ENCODE measurements at places on chromosomes 6 and 20.

GRCh38 chr6:127923135-127923534, 22.3 kb upstream of the THEMIS start:
- DNase-seq = no peak

DNA sequence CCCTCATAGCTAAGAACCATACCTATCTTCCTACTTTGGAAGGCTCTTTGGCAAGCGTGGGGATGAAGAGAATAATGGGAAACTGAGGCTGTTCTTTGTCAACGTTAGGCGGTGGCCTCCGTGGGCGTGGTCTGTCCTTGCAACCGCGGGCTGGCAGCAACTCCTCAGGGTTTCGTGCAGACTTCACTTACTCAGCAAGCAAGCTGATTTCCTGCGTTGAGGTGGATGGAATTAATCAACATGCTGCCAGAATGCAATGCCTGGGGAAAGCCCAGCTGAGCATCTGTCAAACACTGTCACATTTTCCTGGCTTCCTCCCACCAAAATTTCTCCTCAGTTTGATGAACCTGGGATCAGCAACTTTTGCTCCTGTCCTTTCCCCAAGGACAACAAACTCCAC, 9.2 kb upstream of the IL17F start:
- peak; percentile 54 for DNase-seq

DNA sequence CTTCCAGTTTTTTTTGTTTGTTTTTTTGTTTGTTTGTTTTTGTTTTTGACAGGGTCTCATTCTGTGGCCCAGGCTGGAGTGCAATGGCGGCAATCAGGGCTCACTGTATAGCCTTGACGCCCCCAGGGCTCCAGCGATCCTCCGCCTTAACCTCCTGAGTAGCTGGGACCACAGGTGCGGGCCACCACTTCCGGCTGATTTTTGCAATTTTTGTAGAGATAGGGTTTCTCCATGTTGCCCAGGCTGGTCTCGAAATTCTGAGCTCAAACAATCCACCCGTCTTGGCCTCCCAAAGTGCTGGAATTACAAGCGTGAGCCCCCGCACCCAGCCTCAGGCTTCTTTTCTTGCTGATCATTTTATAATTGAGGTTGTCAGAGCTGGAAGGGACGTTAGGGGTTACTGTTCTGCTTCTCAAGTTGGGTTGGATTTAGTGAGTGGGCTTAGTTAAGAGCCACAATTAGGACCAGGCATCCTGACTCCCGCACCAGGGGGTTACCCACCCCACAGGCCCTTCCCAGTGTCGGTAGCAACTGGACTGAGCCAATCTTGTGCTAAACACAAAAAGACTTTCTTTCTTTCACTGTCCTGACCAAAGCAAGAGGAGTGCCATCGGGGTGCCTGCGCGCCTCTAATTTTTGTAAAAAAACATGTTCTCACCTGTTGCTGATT, 13.1 kb upstream of the ZSCAN9 start:
- DNase-seq = peak; percentile 60

GRCh38 chr20:58256842-58257241, 28.4 kb upstream of the ANKRD60 start:
- no peak for DNase-seq

- no peak for DNase-seq
Measured at GRCh38 chr20:17756529-17756928, 56.8 kb downstream of the BANF2 start.

DNA sequence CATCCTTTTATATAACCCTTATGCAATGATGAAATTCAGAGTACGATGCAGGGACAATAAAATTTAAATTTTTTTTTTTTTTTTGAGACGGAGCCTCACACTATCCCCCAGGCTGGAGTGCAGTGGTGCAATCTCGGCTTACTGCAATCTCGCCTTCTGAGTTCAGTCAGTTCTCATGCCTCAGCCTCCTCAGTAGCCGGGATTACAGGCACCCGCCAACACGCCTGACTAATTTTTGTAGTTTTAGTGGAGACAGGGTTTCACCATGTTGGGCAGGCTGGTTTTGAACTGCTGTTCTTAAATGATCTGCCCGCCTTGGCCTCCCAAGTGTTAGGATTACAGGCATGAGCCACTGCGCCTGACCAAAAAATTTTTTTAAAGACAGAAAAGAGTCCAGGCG, 15.2 kb downstream of the MTO1 start:
- DNase-seq = no peak

- no peak for DNase-seq
Measured at GRCh38 chr20:10522328-10522727, 87.2 kb downstream of the SLX4IP start.

- DNase-seq = no peak
Measured at GRCh38 chr6:28947831-28948270, 24.1 kb upstream of the TRIM27 start.

GRCh38 chr20:39627765-39628164, 665.6 kb downstream of the DHX35 start:
- no peak for DNase-seq

DNA sequence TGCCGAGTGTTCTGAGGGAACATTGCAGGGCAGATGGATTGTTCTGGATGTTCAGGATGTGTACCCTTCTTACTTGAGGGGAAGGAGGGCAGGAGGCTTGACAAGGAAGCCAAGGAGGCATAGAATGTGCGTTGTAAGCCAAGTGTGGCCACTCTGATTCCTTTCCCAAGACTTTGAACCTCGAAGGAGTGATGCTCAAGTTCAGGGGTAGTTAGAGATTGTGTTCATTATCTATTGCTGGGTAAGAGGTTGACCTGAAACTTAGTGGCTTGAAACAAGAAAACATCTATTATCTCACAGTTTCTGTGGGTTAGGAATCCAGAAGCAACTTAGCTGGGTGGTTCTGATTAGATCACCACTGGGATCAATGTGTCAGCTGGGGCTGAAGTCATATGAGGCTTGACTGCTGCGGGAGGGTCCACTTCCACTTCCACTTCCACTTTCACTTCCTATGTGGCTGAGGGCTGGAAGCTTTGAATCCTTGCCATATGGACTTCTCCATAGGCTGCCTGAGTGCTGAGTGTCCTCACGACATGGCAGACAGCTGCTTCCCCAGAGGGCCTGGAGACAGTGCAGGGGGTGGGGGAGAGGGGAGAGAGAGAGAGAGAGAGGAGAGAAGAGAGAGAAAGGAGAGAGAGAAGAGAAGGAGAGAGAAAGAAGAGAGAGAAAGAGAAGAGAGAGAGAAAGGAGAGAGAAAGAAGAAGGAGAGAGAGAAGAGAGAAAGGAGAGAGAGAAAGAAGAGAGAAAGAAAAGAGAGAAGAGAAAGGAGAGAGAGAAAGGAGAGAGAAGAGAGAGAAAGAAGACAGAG, 6.9 kb upstream of the CD40 start:
- peak; percentile 65 for DNase-seq

DNA sequence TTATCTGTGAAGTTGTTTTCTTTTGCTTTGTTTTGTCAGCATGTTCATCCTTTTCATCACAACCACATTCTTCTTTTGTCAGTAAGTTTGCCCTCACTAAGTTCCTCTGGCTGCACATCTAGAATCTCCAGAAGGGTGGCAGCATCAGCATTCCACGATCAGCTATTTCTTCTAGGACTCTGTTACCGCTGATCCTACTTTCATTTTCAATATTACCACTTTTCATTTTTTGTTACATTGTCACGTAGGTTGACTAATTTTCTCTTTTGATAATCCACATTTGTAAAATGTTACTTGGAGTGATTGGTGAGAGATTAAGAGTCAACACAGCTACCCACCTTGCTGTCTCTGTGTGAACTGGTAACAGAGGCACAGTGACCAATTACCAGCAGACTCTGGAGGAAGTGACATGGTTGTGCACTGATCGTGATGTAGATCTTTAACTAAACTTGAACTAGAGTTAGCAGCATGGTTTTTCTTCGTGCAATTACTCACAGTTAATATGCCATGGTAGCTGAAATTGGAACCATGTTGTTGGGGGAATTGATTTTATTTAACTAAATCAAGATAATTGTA, 307.9 kb upstream of the SLC35B3 start:
- DNase-seq = peak; percentile 2

GRCh38 chr6:1251198-1252155, 60.4 kb upstream of the FOXQ1 start:
- no peak for DNase-seq

DNA sequence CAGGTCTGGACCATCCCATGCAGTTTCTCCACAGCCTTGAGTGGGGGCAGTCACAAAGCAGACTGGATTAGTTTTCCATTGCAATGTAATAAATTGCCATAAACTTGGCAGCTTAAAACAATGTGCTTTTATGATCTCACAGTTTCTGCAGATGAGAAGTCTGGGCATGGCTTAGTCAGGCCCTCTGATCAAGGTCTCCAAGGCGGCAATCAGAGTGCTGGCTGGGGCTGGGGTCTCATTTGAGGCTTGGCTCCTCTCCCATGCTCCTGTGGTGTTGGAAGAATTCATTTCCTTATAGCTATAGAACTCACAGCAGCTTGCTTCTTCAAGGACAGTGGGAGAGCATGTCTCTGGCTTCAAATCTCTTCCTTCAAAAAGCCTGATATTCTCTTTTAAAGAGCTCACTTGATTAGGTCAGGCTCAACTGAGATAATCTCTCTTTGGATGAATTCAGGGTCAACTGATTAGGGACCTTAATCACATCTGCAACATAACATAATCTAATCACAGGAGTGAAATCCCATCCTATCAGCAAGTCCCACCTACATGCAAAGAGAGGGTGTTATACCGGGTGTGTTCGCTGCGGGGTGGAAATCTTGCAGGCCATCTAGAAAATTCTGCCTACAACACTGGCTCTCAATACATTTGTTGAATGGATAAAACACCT, 77.4 kb upstream of the SULF2 start:
- no peak for DNase-seq

DNA sequence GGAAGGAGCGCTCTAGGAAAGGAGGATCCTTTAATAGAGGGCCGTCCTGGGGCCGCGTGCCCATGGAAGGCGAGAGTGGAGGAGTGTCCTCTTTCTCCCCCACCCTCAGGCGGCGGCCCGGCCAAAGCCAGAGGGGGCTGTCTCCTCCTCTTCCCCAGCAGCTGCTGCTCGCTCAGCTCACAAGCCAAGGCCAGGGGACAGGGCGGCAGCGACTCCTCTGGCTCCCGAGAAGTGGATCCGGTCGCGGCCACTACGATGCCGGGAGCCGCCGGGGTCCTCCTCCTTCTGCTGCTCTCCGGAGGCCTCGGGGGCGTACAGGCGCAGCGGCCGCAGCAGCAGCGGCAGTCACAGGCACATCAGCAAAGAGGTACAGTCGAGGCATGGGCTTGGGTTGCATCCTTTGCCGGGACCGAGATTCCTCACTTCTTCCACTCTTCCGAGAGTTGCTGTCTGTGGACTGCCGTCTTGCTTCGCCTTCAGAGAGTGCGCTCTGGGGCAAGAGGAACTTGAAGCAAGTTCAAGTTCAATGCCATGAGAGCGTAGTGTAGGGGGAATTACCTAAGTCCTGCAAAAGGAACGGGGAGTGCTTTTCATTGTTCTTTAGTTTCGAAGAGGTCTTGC, at the start of gene LAMA2:
LAMA2 (plus strand) TSS at position 148 of the 621 bp plus-strand sequence; CDS start at position 256, 108 bp downstream.
- DNase-seq = peak; percentile 12

- no peak for DNase-seq
Measured at GRCh38 chr20:16007164-16007563, 566.1 kb downstream of the KIF16B start.

DNA sequence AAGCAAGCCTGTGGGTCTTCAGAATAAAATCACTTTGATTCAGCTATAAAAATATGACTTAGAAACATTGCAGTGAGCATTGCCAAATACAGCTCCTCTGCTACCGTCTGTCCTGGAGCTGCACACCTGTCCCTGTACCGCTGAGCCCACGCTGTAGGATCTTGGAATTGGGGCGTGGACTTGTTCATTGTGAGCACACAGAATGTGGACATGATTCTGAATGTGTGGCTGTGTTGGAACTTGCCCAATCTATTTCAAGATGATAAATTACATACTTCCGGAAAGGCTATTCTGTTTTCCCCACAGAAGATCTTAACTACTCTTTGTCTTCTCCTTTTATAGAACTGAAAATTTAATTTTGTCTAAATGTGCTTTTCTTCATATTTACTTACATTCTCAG, 107.3 kb downstream of the UST start:
- no peak for DNase-seq

DNA sequence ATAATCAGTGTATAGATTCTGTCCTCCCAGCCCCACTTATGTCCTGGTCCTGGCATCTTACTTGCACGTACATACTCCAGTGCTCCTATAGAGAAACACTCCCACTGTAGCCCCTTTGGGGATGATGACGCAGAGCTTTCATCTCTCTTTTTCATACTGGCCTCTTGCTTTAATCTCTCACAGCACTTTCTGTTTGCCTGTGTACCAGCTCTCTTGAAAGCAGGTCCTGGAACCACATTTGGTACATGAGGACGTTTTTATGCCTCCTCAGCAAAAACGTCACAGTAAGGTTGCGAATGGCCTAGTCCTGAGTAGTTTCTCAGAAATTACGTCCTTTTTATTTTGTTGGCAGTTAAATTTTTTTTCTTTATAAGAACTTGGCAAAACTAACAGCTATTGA, 10.8 kb downstream of the L3MBTL3 start:
- peak; percentile 57 for DNase-seq

DNA sequence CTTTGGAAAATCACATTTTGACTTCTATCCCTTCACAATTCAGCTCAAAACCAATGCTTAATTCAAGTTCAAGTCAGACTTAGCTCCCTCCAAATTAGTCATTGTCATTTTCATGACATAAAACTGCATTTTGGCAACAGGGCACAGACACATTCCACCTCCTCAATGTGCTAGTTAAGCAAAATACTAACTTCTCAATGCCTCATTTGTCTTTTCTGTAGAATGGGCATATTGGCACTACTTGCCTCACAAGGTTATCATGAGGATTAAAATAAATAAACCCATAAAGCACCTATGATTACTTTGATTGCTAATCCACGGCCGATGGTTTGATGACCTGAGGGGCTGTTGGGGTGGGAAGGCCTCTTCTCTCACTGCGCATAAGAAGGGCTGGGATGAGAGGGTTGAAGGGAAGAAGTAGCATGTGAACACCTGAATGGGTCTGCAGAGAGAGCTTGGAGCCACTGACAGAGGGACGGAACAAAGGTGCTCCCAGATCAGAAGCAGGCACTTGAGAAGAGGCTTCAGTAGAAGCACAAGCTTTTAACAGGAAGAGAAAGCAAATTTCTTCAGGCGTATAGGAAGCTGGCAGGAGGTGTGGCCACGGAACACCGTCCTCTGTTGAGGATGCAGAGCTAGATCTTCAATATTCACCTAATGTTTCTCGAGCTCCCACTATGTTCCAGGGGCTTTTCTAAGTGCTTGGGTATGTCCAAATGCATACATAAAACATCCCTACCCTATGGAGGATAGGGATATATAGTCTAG, 11.7 kb upstream of the TBC1D7 start:
- no peak for DNase-seq

- DNase-seq = no peak
Measured at GRCh38 chr20:33881989-33882388, 70.8 kb downstream of the CHMP4B start.

GRCh38 chr6:14452567-14453527, 335.3 kb downstream of the CD83 start:
- peak; percentile 88 for DNase-seq

Data from activated CD8-positive, alpha-beta T cell treated with anti-CD3 and anti-CD28 coated beads for 36 hours (primary cell).